GM23338 (cell line): ENCODE measurements at places on chromosomes 4 and X.

DNA sequence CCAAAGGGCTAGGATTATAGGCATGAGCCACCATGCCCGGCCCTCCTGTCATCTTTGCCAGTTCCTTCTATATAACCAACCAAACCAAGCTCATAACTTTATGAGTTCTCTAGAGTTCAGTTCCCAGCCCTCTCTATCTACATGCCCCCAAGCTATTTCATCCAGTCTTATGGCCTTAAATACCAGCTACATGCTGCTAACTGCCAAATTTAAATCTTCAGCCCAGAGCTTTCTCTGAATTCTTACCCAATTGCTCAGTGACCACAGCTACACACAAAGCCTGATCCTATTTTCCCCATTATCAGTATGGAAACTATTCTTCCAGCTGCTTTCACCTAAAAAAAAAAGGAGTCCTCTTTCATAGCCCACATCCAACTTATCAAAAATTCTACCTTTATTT lies 23.1 kb downstream of the TMEM184C start:
- DNase-seq, result no peak

DNA sequence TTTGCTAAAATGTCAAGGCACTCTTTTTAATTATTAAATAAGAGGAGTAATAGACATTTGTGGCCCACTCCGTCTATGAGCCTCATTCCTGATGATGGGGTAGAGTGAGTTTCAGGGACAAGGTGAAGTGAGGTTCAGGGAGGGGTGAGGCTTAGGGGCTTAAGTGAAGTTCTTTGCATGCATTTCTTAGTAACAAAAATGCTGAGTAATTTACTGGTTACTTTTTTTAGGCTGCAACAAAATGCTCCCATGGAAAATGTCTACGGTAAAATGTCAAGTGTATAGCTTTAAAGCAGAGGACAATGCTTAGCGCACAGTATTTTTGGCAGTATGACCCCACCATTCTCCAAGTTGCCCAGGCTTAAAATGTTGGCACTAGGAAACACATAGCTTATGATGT lies 2.0 kb upstream of the USO1 start:
- no peak for DNase-seq

- DNase-seq, result no peak
Observed at GRCh38 chr4:138959097-138959815, 56.3 kb upstream of the NOCT start.

DNA sequence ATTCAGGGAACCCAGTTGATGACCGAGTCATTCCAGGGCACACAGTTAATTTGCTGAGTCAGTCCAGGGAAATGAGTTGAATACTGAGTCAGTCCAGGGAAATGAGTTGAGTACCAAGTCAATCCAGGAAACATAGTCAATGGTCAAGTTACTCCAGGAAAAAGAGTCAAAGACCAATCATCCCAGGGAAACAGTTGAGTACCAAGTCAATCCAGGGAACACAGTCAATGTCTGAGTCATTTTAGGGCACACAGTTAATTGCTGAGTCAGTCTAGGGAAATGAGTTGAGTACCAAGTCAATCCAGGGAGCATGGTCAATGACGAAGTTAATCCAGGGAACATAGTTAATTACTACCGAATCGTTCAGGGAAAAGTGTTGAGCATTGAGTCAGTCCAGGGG lies 754.4 kb downstream of the NLGN4X start:
- DNase-seq, result no peak

- DNase-seq, result no peak
Observed at GRCh38 chr4:73883306-73883705, 14.1 kb downstream of the CXCL1 start.

DNA sequence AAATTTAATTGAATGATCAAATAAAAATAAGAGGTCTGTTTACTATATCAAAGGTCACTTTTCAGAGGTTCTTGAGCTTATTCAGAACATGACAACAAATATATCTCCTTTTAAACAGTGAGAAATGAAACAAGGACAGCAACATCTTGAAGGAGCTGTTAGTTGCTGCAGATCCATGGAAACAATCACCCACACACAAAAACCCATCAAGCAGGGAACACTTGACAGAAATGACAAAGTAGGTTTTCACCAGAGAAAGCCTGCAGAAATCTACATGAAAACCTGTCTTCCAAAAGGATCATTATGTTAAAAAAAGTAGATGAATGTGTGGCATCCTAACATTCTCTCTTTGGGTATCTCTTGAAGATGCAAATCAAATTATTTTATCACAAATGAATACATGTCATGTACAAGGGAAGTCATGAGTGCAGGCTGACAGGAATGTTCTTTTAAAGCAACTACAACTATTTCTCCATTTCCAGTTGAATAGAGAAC lies 203.0 kb downstream of the GRIA2 start:
- DNase-seq, result no peak

DNA sequence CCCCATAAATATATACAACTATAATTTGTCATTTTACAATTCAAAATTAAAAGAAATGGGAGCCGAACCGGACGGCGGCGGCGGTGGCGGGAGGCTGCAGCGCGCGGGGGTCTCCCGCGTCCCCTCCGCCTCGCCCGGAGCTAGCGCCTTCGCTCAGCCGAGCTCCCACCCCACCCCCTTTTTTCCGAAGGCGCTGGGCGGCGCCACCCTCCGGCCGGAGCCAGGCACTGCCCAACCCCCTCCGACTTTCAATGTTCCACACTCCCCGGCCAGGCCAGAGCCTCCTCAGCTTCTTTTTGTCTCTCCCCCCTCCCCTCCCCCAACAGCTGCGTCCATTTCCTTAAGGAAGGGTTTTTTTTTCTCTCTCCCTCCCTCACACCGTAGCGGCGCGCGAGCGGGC lies 214.1 kb upstream of the GEMIN8 start:
- peak; percentile 72 for DNase-seq

- DNase-seq, result no peak
Observed at GRCh38 chrX:107738272-107738671, 37.3 kb downstream of the TSC22D3 start.

- no peak for DNase-seq
Observed at GRCh38 chrX:149939655-149939904, 1.3 kb upstream of the EOLA2 start.

- no peak for DNase-seq
Observed at GRCh38 chr4:78544678-78545077, 6.9 kb upstream of the ANXA3 start.

DNA sequence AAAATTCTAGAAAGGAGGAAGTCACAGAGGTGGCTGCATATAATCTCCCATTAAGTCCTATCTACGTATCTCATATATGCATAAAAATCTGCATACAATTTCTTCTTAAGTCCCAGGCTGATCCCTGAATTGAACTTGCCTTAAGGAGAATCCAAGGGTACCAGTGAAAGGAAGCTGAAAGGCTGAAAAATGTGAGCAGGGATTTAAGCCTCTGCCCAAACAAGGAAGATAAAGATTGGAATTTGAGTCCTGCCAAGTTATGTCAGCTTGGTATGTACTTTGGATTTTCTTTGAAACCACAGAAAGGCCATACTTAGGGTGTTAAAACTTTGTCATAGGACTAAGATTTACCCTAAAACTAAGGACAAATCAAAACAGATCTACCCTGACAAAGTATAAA lies 26.5 kb upstream of the GEMIN8 start:
- DNase-seq, result peak; percentile 3

GRCh38 chrX:56029691-56030090 lies 202.5 kb upstream of the KLF8 start:
- no peak for DNase-seq

DNA sequence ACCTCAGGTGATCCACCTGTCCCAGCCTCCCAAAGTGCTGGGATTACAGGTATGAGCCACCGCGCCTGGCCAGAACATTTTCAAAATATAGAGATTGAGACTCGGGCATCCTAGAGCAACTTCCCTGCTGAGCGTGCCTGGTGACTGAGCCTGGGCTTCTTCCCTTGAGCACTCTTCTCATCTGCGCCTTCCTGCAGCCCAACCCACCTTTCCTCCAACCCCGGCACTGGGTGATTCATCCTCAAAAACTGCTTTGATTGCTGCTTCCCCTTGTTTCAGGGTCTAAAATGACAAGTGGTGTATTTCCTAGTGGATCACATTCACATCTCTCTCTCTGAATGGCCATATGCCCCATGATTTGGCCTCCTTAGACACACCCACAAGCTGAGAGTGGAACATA lies 37.8 kb downstream of the PHKA2 start:
- DNase-seq, result no peak

GRCh38 chr4:94841864-94842221 lies 84.1 kb downstream of the BMPR1B start:
- no peak for DNase-seq

- DNase-seq, result peak; percentile 22
Observed at GRCh38 chr4:22356987-22357596, 158.8 kb downstream of the ADGRA3 start.

- DNase-seq, result no peak
Observed at GRCh38 chrX:40171513-40172400, 74.0 kb upstream of the BCOR start.

- DNase-seq, result peak; percentile 33
Observed at GRCh38 chr4:169243825-169244609, 26.7 kb downstream of the SH3RF1 start.

GRCh38 chr4:72948080-72948479 lies 121.4 kb downstream of the COX18 start:
- no peak for DNase-seq
